Globus pallidus (tissue), 1 donor: ENCODE measurements at places on chromosomes 5 and 9.

- DNase-seq = no peak
Observed at GRCh38 chr5:115657881-115658233, 32.0 kb upstream of the TMED7 start.

DNA sequence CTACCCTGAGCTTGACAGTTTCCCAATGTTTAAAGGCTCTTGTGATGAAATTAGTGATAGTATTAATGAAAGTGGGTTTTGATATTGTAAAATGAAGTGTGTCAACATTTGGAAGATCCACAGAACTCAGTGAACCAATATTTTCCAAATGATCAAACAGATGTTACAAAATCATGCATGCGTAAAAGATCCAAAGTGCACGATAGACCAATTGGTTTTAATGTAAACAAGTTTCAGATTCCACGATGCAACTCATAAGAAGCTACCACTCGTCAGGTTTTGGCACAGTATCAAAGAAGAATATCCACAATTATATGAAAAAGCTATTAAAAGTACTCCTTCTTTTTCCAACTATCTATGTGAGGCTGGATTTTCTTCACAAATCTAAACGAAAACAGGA is 82.3 kb downstream of the SLC38A9 start:
- DNase-seq = no peak

DNA sequence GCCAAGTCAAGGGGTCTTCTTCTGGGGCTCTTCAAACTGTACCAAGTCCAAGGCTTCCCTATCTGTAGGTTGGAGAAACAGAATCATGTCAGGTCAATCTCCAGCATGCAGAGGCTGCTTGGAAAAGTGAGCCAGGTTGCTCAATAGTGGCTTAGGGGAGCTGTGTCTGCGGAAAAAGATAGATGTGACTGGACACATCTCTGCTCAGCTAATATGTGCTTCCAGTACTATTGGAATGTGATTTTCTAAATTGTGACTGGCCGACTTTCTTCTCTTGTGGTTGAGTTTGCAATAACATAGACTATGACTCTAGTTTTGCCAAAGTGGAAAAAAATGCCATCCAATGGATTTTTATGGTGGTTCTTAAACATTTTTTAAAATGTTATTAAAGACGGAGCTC is 136.7 kb downstream of the BOD1 start:
- no peak for DNase-seq

- DNase-seq = no peak
Observed at GRCh38 chr5:74432216-74432615, 208.3 kb downstream of the ENC1 start.

DNA sequence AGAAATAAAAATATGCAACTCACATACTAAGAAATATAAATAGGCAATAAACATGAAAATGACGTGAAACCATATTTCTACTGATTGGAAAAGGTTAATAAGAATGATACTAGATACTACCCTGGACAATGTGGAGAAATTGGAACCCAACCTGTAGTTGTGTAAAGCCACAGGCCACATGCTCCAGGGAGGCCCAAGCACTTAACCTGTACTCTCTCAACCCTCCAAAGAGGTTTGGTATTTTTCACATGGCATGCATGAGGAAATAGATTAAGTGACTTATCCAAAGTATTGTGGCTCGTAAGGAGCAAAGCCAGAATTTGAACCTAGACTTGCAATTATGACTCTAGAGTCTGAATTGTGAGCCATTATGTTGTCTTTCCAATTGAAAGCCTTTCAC is 13.4 kb downstream of the LIFR start:
- DNase-seq = no peak

GRCh38 chr9:35027860-35028259 is 38.3 kb downstream of the DNAJB5 start:
- DNase-seq = no peak

- no peak for DNase-seq
Observed at GRCh38 chr9:127079446-127080140, 42.8 kb downstream of the ANGPTL2 start.
